Thoracic aorta (tissue), 2 donors: ENCODE measurements at places on chromosomes 13 and 19.

GRCh38 chr19:29491995-29492577 lies 33.7 kb upstream of the VSTM2B start:
- no peak overlapping the region for H3K4me3 ChIP-seq
- no peak overlapping the region for H3K27ac ChIP-seq
- H3K4me1 ChIP-seq = no peaks in the 10 kb centered on the region
- DNase-seq = no peak
- H3K36me3 ChIP-seq = no peaks in the 10 kb centered on the region

GRCh38 chr13:45361596-45362206 lies 20.7 kb upstream of the TPT1 start:
- peaks cover 13% of the 10 kb centered on the region for H3K36me3 ChIP-seq
- H3K27me3 ChIP-seq = no peaks in the 10 kb centered on the region
- no peak overlapping the region for H3K4me3 ChIP-seq

DNA sequence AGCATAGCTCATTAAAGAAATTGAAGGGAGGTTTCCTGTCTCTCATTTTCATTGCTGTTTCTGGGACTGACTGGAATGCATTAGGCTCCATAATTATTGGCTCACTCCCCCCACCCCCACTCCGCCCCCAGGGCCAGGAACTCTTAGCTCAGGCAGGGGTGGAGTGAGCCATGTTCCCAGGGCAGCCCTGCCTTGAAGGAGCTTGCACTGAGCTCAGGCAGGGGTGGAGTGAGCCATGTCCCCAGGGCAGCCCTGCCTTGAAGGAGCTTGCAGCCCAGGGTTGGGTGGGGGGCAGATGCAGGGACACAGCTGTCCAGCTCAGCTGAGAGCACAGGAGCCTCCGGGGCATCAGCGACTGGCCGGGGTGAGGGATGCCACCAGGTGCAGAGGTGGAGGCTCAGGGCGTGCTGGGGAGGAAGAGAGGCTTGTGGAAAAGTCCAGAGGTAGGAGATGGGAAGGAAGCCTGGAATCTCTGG lies 39.1 kb upstream of the TFDP1 start:
- no peak for DNase-seq
- peak overlapping the region; percentile 70 for H3K27ac ChIP-seq
- H3K27me3 ChIP-seq = no peaks in the 10 kb centered on the region
- no peak overlapping the region for H3K4me3 ChIP-seq
- H3K4me1 ChIP-seq = peaks cover 30% of the 10 kb centered on the region

DNA sequence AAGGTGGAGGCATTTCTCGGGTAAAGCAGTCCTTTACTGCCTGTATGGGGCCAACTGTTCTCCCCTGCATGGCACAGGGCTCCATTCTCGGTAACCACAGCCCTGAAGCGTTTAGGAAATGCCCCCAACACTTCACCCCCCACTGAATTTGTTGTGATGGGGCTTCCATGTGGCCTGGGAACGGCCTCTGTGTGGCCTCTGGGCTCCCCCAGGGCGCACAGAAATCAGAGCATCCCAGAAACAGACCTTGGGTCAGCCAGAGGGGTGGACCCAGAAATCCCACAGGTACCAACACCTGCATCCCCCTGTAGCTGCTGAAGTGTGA lies 153.7 kb upstream of the VSTM2B start:
- H3K4me1 ChIP-seq = no peaks in the 10 kb centered on the region
- no peaks in the 10 kb centered on the region for H3K36me3 ChIP-seq
- H3K27ac ChIP-seq = no peak overlapping the region
- H3K4me3 ChIP-seq = no peak overlapping the region
- DNase-seq = no peak

- H3K27me3 ChIP-seq = no peaks in the 10 kb centered on the region
- H3K4me3 ChIP-seq = no peak overlapping the region
- no peaks in the 10 kb centered on the region for H3K36me3 ChIP-seq
- no peaks in the 10 kb centered on the region for H3K4me1 ChIP-seq
- no peak overlapping the region for H3K27ac ChIP-seq
- no peak for DNase-seq
Observed at GRCh38 chr13:57739543-57740190, 108.1 kb downstream of the PCDH17 start.

DNA sequence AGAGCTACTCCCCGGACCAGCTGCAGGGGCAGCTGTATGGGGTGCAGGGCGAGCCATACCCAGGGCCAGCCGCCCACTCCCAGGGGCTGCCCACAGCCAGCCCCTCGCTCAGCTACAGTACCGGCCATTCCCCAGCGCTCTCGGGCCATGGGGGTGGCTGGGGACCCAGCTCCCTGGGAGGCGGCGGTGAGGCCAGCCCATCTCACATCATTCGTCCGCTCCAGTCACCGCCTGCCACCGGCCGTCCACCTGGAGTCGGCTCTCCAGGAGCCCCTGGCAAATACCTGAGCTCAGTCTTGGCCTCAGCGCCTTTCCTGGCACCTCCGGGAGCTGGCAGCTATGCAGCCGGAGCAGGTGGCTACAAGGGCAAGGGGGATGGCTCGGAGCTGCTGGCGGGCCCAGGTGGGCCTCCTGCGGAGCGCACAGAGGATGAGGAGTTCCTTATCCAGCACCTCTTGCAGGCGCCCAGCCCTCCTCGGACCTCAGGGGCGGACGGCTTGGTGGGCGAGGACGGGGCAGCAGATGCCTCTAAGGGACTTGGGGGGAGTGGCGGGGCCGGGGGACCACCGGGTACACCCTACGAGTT lies 4.9 kb downstream of the PRR12 start:
- DNase-seq = no peak
- H3K36me3 ChIP-seq = peaks cover 47% of the 10 kb centered on the region
- no peak overlapping the region for H3K27ac ChIP-seq

- no peak for DNase-seq
- H3K4me1 ChIP-seq = no peaks in the 10 kb centered on the region
- H3K27me3 ChIP-seq = no peaks in the 10 kb centered on the region
- H3K27ac ChIP-seq = no peak overlapping the region
- no peak overlapping the region for H3K4me3 ChIP-seq
Observed at GRCh38 chr13:47211106-47211505, 314.3 kb upstream of the HTR2A start.

DNA sequence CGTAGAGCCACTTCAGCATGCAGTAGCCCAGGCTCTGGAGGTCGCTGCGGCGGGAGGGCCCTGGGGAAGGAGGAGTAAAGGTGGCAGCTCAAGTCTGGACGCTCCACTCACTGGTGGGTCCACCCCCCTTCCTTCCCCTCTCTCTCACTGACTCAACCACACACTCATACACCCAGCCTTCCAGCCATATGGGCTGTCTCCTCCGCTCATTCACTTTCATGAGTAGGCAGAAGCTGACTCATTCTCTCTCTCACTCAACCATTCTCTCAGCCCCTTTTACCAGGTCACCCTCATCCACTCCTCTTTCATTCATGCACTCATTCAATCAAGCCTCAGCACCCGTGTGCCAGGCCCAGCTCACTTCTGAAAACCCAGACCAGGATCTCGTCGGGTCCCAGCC lies 27.5 kb upstream of the SIGLEC11 start:
- H3K4me1 ChIP-seq = no peaks in the 10 kb centered on the region
- no peak overlapping the region for H3K4me3 ChIP-seq
- no peak overlapping the region for H3K27ac ChIP-seq
- no peaks in the 10 kb centered on the region for H3K27me3 ChIP-seq
- no peak for DNase-seq

GRCh38 chr13:77699059-77699680 lies 1.7 kb downstream of the SLAIN1 start:
- H3K27me3 ChIP-seq = no peaks in the 10 kb centered on the region
- peak overlapping the region; percentile 78 for H3K4me3 ChIP-seq
- no peaks in the 10 kb centered on the region for H3K36me3 ChIP-seq
- no peak for DNase-seq
- peaks cover 11% of the 10 kb centered on the region for H3K4me1 ChIP-seq

- no peaks in the 10 kb centered on the region for H3K36me3 ChIP-seq
- H3K27me3 ChIP-seq = no peaks in the 10 kb centered on the region
- no peak for DNase-seq
- H3K27ac ChIP-seq = no peak overlapping the region
Observed at GRCh38 chr13:80313668-80314256, 27.2 kb downstream of the SPRY2 start.

DNA sequence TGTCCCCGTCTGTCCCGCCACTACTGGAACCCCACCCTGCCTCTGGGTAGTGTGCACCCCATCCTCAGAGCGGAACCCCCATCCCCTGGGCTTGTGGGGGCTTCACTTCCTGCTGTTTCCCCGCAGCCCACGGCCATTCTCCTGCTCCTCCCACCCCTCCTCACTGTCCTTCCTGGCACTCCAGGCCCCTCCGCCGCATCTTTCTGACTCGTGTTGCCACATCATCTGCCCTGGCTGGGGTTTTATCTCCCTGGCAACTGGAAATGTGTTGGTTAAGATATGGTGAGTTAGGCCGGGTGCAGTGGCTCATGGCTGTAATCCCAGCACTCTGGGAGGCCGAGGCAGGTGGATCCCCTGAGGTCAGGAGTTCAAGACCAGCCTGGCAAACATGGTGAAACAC lies 37.3 kb downstream of the KDM4B start:
- no peaks in the 10 kb centered on the region for H3K36me3 ChIP-seq
- H3K4me1 ChIP-seq = peaks cover 21% of the 10 kb centered on the region
- no peak overlapping the region for H3K4me3 ChIP-seq
- no peak for DNase-seq
- no peak overlapping the region for H3K27ac ChIP-seq

DNA sequence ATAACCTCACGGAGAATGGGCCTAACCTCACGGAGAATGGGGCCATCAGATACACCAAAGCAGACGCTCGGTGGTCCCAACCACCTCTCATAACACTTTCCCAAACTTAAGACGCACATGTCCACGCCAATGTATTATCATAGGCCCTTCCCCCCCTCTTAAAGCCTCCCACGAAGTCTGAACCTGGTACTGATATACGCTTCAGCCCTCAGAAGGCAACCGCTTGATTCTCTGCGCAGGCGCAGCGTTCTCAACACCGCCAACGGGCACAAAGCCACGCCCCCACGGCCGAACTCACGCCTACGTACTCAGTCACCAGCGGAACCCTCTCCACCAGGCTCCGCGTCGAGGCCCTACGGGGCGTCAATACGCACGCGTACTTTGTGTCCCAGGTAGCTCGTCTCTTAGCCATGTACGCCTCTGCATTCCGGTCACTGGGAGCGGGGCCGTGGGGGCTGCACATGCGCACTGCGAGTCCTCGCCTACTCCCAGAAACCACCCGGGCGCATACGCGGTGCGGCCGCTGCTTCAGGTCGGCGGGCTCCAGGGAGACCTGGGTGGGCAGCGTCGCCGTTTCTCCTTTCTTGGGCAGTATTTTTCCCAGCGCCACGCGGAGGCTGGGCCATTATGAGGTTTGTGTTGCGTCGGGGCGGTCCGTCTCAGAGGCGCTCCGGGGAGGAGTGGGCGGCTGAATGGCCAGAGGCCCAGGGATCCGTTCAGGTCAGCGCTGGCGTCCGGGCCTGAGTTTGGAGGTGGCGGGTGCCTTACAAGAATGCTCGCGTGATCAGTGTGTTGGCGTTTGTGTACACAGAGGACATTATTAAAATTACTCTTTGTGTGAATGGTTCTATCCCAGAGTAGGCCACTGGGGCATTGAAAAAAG lies 25.3 kb downstream of the ZNF582 start:
- peaks cover 10% of the 10 kb centered on the region for H3K4me1 ChIP-seq
- H3K27me3 ChIP-seq = no peaks in the 10 kb centered on the region
- H3K4me3 ChIP-seq = peak overlapping the region; percentile 82
- H3K27ac ChIP-seq = peak overlapping the region; percentile 75
- peaks cover 15% of the 10 kb centered on the region for H3K36me3 ChIP-seq

- no peaks in the 10 kb centered on the region for H3K4me1 ChIP-seq
- H3K4me3 ChIP-seq = no peak overlapping the region
- no peaks in the 10 kb centered on the region for H3K36me3 ChIP-seq
- no peaks in the 10 kb centered on the region for H3K27me3 ChIP-seq
- no peak overlapping the region for H3K27ac ChIP-seq
Observed at GRCh38 chr13:58573743-58574142, 942.2 kb downstream of the PCDH17 start.

DNA sequence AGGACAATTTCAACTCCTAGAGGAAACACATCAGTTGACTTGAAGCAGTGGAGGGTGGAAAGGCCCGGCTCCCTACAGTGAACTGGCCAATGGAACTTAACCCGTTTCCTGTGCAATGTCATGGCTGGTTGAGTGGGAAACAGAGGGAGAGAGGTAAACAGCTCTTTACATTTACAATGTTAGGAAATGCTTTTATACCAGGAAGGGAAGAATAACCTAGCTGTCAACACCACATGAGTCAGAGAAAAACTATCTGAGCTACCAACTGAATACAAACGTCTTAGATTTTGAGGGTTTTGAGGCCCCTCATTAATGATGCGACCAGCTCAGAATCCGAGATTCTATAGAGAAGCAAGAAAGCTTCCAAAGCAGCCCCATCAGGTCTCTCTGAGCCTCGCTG lies 36.7 kb downstream of the CARD8 start:
- H3K27me3 ChIP-seq = no peaks in the 10 kb centered on the region
- no peak overlapping the region for H3K27ac ChIP-seq
- H3K4me1 ChIP-seq = no peaks in the 10 kb centered on the region
- H3K36me3 ChIP-seq = peaks cover 17% of the 10 kb centered on the region

- H3K36me3 ChIP-seq = no peaks in the 10 kb centered on the region
- no peaks in the 10 kb centered on the region for H3K4me1 ChIP-seq
- H3K27ac ChIP-seq = no peak overlapping the region
Observed at GRCh38 chr19:30136611-30137195, 194.7 kb downstream of the URI1 start.

DNA sequence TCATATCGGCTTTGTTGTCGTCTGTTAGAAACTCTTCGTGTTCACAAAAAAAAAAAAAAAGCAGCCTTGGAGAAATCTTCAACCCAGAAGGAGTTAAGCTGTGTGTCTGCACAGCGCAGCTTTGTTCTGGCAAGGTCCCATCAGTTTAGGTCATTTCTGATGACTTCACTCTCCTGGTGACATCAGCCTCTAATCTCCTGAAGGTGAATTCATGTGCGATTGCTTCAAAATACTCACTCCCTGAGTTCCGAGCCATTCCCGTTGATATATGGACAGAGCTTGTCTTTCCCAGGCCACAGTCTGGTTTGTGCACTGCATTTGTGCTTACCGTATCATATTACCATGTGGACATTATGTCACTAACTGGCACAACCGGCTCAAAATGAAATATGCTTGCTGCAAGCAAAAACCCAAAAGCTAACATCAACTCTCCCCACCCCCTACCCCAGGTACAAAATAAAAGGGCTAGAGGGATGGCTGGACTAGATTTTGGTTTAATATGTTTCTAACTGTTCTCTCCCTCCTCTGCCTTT lies 342.4 kb downstream of the KCNRG start:
- H3K27ac ChIP-seq = peak overlapping the region; percentile 53
- H3K4me3 ChIP-seq = peak overlapping the region; percentile 39
- no peaks in the 10 kb centered on the region for H3K27me3 ChIP-seq
- DNase-seq = no peak
- peaks cover 27% of the 10 kb centered on the region for H3K4me1 ChIP-seq

DNA sequence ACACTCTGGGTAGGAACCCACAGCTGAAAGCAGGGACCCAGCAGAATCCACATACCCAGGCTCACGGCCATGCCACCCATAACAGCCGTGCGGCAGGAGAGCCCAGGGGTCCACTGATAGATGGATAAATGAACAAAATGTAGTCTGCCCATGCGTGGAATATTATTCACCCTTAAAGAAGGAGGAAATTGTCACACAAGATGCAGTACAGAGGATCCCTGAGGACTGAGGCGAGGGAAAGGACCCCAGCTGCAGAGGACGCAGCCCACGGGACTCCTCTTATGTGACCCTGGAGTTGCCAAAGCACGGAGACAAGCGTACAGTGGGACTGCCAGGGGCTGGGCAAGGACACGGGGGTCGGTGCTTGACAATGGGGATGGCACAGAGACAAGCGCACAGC lies 10.7 kb downstream of the GRTP1 start:
- DNase-seq = no peak
- H3K27me3 ChIP-seq = no peaks in the 10 kb centered on the region
- H3K36me3 ChIP-seq = peaks cover 3% of the 10 kb centered on the region
- H3K4me3 ChIP-seq = no peak overlapping the region

GRCh38 chr19:2149980-2150793 lies 1.2 kb downstream of the AP3D1 start:
- H3K27me3 ChIP-seq = no peaks in the 10 kb centered on the region
- no peak overlapping the region for H3K27ac ChIP-seq
- H3K4me1 ChIP-seq = peaks cover 33% of the 10 kb centered on the region
- H3K4me3 ChIP-seq = peak overlapping the region; percentile 99
- no peak for DNase-seq
